ENCODE measurements at places on chromosomes 6 and 20.

- DNase-seq, result no peak
Observed at GRCh38 chr6:69261010-69261409, 535.8 kb downstream of the LMBRD1 start.

DNA sequence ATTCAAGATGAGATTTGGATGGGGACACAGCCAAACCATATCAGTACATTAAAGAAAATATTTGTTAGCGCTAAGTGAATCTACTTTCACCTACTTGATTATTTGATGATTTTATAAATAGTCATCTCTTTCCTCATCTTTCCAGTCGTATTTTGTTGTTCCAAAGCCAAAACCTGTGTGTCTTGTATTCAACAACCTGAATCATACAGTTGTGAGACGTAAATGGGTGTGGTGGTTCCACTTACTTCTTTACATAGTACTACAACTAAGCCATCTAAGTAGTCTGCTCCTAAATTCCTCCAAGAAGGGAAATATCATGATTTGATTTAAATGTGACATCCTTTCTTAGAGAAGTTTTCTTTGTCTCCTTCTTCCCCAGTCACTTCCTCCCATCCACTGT is 132.8 kb downstream of the ESR1 start:
- no peak for DNase-seq

DNA sequence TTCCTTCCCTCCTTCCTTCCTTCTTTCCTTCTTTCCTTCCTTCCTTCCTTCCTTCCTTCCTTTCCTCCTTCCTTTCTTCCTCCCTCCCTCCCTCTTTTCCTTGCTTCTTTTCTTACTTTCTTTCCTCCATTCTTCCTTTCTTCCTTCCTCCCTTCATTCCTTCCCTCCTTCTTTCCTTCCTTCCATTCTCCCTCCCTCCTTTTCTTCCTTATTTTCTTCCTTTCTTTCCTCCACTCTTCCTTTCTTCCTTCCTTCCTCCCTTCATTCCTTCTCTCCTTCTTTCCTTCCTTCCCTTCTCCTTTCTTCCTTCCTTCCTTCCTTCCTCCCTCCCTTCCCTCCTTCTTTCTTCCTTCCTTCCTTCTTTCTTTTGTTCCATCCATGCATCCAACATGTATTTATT is 35.1 kb upstream of the EDN3 start:
- no peak for DNase-seq

- DNase-seq, result no peak
Observed at GRCh38 chr20:54920491-54920890, 445.1 kb downstream of the DOK5 start.

DNA sequence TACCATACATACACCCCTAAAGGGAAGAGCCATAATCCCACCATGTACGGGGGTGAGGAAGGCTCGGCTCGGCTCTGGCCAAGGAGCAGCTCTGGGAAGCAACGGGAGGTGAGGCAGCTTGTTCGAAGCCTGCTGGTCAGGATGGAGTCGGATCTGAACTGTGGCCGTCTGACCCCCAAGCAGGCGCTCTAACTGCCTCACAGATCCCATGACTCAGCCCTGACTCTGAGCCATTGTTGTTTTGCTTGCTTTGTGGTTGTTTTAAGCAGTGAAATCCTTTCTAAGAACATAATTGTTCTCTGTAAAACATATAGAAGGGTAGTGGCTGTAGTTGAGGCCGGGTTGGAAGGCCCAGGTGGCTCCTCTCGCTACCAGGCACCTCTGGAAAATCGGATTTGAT is 10.9 kb downstream of the C6orf132 start:
- no peak for DNase-seq

DNA sequence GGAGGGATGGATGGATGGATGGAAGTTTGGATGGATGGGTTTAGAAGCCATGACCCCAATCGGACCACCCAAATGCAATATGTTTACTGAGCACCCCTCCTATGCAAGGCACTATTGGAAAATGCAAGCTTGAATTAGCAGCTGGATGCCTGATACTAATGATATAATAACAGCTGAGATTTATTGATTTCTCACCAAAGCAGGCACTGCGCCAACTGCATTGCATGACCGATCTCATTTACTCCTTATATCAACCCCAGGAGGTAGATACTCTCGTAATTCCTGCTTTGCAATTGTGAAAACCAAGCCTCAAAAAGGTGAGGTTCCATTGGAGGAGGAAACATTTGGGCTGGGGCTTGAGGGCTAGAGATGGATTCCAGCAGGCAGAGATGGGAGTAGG is 89.7 kb downstream of the KCNB1 start:
- no peak for DNase-seq

- DNase-seq, result no peak
Observed at GRCh38 chr6:170404036-170404435, 97.5 kb downstream of the FAM120B start.

- no peak for DNase-seq
Observed at GRCh38 chr6:143468026-143468425, 17.4 kb downstream of the PEX3 start.

DNA sequence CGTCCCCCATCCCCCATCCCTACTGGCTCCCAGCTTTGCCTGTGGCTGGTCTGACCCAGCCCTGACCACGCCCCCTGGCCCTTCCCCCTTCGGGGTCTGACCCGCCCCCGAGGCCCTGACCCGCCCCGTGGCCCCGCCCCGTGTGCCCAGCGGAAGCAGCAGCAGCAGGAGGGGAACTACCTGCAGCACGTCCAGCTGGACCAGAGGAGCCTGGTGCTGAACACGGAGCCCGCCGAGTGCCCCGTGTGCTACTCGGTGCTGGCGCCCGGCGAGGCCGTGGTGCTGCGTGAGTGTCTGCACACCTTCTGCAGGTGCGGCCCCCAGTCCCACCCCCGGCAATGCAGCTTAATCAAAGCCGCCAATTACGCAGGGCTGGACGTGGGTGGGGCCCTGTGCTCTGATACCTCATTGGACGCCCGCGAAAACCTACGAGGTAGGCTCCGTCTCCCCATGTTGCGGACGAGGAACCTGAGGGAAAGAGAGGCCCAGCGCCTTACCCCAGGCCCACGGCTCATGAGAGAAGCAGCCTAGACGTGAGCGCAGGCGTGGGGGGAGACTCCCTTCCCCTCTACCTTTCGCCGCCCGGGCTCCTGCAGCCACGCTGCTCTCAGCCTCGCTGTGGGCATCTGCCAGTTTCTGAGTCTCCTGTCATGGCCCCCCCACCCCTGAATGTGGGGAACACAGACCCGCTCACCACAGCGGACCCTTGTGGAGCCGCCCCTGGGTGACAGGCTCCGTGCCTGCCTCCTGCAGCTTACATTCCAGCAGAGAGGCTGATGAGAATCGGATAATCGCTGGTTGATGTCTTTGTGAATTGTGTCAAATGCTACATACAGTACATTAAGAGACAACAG is 12.8 kb downstream of the RBCK1 start:
- no peak for DNase-seq

GRCh38 chr6:157432231-157432891 is 51.4 kb downstream of the ZDHHC14 start:
- DNase-seq, result no peak

DNA sequence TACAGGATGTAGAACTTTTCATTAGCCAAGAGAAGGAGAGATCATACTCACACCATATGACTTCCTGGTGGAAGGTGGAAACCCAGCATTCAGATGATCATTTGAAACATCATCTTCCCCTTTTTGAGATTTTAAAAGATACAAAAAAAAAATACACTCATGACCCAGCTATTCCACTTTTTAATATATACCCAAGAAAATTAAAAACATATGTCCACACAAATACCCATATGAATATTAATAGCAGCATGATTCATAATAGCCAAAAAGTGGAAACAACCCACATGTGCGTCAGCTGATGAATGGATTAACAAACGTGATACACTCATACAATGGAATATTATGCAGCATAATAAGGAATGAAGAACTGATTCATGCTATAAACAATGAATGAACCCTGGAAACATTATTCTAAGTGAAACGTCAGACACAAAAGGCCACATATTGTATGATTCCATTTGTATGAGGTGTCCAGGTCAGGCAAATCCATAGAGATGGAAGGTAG is 130.0 kb upstream of the SGK1 start:
- no peak for DNase-seq

DNA sequence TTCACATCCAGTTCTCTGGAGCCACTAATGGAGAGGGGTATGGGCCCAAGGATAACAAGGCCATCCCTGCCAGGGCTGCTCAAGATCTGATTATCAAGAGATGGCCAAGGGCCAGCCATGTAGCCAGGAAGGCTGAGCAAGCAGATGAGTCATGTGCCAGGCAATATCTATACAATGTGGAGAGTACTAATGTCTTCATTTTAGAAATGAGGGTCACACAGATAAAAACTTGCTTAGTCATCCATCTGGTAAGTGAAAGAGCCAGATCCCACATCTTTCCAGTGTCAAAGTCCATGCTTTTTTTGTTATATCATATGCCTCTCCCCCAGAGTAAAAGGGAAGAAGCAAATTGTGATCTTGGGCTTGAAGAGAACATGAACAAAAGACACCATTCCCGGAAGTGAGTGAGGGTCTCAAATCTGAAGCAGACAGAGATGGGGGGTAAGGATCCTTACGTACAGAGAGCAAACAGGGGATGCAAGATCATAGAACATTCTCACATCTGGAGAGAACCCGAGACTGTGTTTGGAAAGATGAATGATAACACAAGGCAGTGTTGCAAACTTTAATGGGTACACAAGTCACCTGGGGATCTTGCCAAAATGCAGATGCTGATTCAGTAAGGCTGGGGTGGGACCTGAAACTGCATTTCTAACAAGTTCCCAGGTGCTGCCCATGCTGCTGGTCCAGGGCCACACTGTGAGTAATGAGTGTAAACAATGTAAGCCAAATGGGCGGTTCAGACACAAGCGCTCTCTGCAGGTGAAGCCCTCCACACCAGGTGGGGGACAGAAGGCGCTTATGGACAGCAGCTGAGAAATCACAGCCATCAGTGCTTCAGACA is 20.0 kb upstream of the GSTA3 start:
- DNase-seq, result peak; percentile 69

DNA sequence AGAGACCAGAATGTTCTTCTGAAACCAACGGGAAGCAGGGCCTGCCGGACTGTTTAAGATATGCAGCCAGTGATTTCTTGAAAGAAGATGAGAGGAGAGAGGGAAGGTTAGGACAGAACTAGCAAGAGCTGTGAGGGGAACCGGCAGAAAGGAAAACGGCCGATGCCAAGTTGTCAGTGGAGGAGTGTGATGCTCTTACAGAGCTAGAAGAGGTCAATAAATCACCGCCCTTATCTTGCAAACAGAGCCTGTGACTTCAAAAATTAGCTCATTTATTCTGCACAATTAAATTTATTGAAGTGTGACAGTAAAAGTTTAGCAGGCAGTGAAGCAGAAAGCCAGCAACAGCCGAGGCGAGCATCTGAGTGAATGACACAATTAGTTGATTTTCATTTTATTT is 509.5 kb upstream of the ID4 start:
- DNase-seq, result peak; percentile 53

DNA sequence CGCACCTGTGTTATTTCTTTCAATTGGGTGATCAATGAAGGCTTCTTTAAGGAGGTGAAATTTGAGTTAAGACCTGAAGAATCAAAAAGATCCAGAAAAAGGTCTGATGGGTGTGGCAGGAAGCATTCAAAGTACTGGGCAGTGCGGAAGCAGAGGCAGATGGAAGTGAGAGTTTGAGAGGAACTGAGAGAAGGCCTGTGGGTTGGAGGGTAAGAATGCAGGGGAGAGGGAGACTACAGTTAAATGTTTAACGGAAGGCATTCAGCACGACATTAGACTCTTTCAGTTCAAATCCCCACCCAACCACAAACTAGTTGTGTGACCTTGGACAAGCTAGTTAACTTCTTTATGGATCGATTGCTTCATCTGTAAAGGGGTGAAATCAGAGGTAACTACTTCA is 50.5 kb upstream of the GCM1 start:
- DNase-seq, result no peak
